ENCODE measurements at places on chromosomes 2 and 18.

GRCh38 chr18:69885841-69886531 is 61.7 kb downstream of the CD226 start:
- no peak for DNase-seq

GRCh38 chr2:46786228-46786627 is 129.4 kb downstream of the MCFD2 start:
- DNase-seq, result no peak

- no peak for DNase-seq
Measured at GRCh38 chr2:23700627-23701026, 226.3 kb downstream of the ATAD2B start.

DNA sequence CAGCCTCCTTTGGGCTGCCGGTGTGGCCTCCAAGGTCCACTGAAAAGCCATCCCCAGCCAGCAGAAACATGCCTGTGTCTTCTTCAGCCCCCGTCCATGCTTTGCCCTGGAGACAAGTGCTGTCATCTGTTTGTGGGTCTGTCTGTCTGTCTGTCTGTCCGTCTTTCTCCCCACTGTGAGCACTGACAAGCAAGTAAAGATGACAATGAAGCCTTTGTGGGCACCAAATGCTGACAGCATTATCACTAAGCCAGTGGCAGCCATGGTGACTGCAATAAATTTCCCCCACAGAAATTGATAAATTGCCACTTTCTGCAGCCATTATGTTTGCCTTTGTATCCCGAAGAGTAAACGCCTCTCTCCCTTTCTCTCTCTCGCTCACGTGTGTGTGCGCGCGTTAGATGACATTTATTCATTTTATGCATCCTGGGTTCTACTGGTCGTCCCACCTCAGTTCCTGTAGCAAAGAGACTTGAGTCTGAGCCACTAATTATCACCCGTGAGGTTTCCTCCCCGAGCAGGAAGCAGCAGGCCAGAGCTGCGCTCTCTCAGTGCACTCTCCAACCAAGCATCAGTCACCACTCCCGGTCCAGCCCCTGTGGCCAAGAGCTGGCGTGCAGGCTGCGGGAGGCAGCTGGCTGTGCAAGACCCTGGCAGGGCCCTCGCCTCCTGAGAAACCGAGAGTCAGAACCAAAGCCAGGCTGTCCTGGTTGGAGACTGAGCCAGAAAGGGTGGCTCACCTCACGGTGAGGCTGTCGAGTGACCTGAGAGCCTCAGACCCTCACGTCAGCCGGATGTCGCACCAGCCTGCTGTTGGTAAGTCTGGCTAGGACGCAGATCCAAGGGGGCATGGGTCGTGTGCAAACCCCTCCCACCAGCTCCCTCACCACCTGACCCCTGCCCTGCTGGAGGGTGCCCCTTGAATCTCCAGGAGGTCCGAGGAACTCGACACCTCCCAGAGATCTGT is 6.9 kb downstream of the STEAP3 start:
- no peak for DNase-seq

GRCh38 chr2:32614084-32614483 is 13.8 kb upstream of the TTC27 start:
- no peak for DNase-seq

DNA sequence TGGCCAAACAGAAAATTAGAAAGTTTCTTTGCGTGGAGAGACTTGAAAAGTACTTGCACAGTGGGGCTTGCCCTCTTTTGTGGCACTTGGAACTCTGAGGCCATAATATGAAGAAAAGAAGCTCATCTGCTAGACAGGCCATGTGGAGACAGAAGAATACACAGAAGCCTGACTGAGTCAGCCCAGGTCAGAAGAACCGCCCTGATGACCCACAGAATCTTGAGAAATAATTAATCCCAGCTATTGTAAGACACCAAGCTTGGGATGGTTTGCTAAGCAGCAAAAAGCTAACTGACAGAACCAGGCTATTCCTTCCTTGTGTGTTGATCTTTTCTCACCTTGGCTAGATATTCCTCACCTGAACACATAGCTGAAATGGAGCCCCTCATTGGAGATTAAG is 33.7 kb downstream of the G6PC2 start:
- DNase-seq, result no peak

- DNase-seq, result no peak
Measured at GRCh38 chr2:177315364-177315763, 50.8 kb upstream of the NFE2L2 start.

All from activated T-cell treated with anti-CD3 and anti-CD28 coated beads for 4 hours (primary cell).